ENCODE measurements at places on chromosomes 4 and X.

DNA sequence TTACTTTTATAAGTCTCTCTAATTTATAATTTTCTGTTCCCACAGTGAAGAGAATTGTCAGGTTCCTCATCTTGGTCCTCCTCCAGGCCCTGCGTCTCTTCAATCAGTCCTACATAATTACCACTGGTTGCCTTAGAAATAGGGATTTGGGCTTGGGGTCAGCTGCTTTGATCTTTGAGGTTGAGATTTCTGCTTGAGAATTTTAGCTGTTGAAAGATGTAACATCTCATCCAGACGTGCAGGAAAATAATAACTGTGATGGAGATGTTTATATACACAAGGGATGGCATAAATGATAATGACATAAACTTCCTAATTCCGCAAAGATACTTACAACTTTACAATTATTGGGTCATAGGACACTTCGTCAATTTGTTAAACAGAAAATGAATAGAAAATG, 30.3 kb downstream of the AADAT start:
- no peak overlapping the region for H3K27ac ChIP-seq
- DNase-seq, result no peak
- H3K36me3 ChIP-seq, result peaks cover 3% of the 10 kb centered on the region
- H3K27me3 ChIP-seq, result no peaks in the 10 kb centered on the region
- no peaks in the 10 kb centered on the region for H3K4me1 ChIP-seq
- no peak overlapping the region for H3K4me3 ChIP-seq

DNA sequence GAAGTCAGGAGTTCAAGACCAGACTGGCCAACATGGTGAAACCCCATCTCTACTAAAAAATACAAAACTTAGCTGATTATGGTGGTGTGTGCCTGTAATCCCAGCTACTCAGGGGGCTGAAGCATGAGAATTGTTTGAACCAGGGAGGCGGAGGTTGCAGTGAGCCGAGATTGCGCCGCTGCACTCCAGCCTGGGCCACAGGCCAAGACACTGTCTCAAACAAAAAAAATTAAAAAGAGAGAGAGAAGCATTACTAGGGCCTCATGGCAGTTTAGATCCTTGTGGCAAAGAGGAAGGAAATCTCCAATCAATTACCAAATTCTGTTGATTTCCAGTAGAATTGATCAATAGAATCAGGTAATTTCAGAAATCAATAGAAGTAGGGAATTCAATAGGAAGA, 16.8 kb upstream of the SLC34A2 start:
- no peaks in the 10 kb centered on the region for H3K4me1 ChIP-seq
- H3K27ac ChIP-seq, result no peak overlapping the region
- peaks cover 8% of the 10 kb centered on the region for H3K27me3 ChIP-seq
- no peaks in the 10 kb centered on the region for H3K36me3 ChIP-seq
- H3K4me3 ChIP-seq, result no peak overlapping the region
- DNase-seq, result no peak

GRCh38 chr4:134201216-134202161, at the start of gene PABPC4L:
Gene PABPC4L, minus strand, starts transcription at chr4:134201789. Its CDS starts 770 bp downstream, at chr4:134201019.
- peaks cover 3% of the 10 kb centered on the region for H3K27me3 ChIP-seq
- H3K4me3 ChIP-seq, result peak within 1 kb of the TSS; percentile 82
- H3K27ac ChIP-seq, result peak within 1 kb of the TSS; percentile 14
- H3K4me1 ChIP-seq, result peaks cover 6% of the 10 kb centered on the region
- no peaks in the 10 kb centered on the region for H3K36me3 ChIP-seq
- DNase-seq, result peak; percentile 56

GRCh38 chrX:23845351-23845817, 62.4 kb downstream of the APOO start:
- peaks cover 3% of the 10 kb centered on the region for H3K27me3 ChIP-seq
- H3K36me3 ChIP-seq, result no peaks in the 10 kb centered on the region

- no peaks in the 10 kb centered on the region for H3K27me3 ChIP-seq
- H3K4me1 ChIP-seq, result no peaks in the 10 kb centered on the region
- no peak overlapping the region for H3K4me3 ChIP-seq
- no peak overlapping the region for H3K27ac ChIP-seq
- H3K36me3 ChIP-seq, result no peaks in the 10 kb centered on the region
- DNase-seq, result no peak
Observed at GRCh38 chrX:20718592-20719380, 452.1 kb upstream of the RPS6KA3 start.

DNA sequence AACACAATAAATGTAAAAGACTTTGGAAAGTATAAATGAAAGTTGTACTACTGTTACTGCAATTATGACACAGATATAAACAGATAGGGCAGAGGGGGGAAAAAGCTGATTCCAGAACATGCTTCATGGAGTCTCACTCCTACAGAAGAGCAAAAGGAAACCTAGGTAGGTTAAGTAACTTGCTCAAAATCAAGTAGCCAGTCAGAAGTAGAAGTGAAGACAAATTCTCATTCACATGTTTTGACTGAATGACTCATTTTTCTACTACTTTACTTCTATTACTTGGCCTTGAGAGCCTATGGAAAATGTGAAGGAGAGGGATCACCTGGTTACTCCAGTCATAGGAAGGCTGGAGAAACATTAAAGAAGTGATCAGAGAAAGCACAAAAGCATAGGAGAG, 23.6 kb upstream of the RASGEF1B start:
- no peak overlapping the region for H3K4me3 ChIP-seq
- no peak overlapping the region for H3K27ac ChIP-seq
- DNase-seq, result no peak
- no peaks in the 10 kb centered on the region for H3K36me3 ChIP-seq

GRCh38 chrX:12890467-12890866, 16.0 kb upstream of the TLR8 start:
- no peak overlapping the region for H3K27ac ChIP-seq
- H3K36me3 ChIP-seq, result no peaks in the 10 kb centered on the region
- H3K4me3 ChIP-seq, result no peak overlapping the region
- DNase-seq, result no peak
- H3K4me1 ChIP-seq, result no peaks in the 10 kb centered on the region
- H3K27me3 ChIP-seq, result peaks cover 34% of the 10 kb centered on the region

- H3K4me3 ChIP-seq, result peak overlapping the region; percentile 76
- no peaks in the 10 kb centered on the region for H3K27me3 ChIP-seq
Observed at GRCh38 chr4:2756691-2757350, 685 bp upstream of the TNIP2 start.

DNA sequence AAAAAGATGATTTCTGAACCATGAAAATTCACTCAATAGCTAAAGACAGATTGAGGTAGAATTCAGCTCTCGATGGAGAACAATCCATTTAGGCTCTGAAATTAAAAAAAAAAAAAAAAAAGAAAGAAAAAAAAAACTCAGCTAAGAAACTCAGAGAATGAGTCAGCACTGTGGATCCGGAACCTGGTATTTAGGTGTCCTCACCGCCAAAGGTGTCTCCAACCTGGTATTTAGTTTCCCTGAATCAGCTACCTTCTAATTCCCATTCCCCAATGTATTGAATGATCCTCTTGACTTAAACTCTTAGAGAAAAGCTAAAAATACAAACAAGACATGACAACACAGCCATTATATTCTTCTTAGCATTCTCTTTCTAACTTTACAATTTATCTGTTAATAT, 150.3 kb upstream of the RASGEF1B start:
- H3K4me1 ChIP-seq, result no peaks in the 10 kb centered on the region
- DNase-seq, result no peak
- no peaks in the 10 kb centered on the region for H3K36me3 ChIP-seq
- no peaks in the 10 kb centered on the region for H3K27me3 ChIP-seq

GRCh38 chr4:181989071-181989470, 254.1 kb upstream of the TENM3 start:
- no peaks in the 10 kb centered on the region for H3K36me3 ChIP-seq
- H3K27ac ChIP-seq, result no peak overlapping the region
- H3K4me1 ChIP-seq, result no peaks in the 10 kb centered on the region
- no peak for DNase-seq

DNA sequence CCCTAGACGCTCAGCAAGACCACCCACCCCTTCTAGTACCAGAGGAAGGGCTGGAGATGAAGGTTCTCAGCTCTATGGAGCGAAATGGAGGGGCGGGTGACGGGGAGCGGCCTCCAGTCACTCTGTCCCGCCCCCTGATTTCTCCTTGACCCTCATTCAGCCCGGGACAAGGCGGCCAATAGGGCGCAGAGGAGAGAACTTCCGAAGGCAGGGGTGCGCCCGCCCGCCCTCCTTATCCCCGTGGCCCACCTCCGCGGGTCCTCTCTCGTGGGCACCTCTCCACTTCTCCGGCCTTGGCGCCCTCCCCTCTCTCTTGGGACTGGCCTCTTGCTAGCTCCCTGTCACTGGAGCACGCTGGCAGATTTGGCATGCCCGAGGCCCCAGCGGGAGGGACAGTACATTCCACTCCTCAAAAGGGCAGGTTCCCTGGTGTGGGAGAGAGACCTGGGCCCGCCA, 1.1 kb upstream of the SEPTIN6 start:
- peak; percentile 16 for DNase-seq
- H3K27me3 ChIP-seq, result no peaks in the 10 kb centered on the region
- H3K4me1 ChIP-seq, result peaks cover 9% of the 10 kb centered on the region
- no peaks in the 10 kb centered on the region for H3K36me3 ChIP-seq
- peak overlapping the region; percentile 73 for H3K4me3 ChIP-seq

GRCh38 chrX:109600237-109600651, 24.7 kb downstream of the KCNE5 start:
- no peaks in the 10 kb centered on the region for H3K36me3 ChIP-seq
- H3K27me3 ChIP-seq, result peaks cover 11% of the 10 kb centered on the region
- peak; percentile 6 for DNase-seq

- H3K4me1 ChIP-seq, result peaks cover 2% of the 10 kb centered on the region
- H3K27me3 ChIP-seq, result no peaks in the 10 kb centered on the region
- DNase-seq, result no peak
- no peak overlapping the region for H3K4me3 ChIP-seq
- H3K27ac ChIP-seq, result no peak overlapping the region
- H3K36me3 ChIP-seq, result no peaks in the 10 kb centered on the region
Observed at GRCh38 chr4:145852256-145852839, 86.3 kb downstream of the ZNF827 start.

GRCh38 chrX:106955004-106955772, 35.0 kb downstream of the CLDN2 start:
- H3K4me3 ChIP-seq, result no peak overlapping the region
- H3K36me3 ChIP-seq, result peaks cover 20% of the 10 kb centered on the region
- H3K27me3 ChIP-seq, result no peaks in the 10 kb centered on the region

DNA sequence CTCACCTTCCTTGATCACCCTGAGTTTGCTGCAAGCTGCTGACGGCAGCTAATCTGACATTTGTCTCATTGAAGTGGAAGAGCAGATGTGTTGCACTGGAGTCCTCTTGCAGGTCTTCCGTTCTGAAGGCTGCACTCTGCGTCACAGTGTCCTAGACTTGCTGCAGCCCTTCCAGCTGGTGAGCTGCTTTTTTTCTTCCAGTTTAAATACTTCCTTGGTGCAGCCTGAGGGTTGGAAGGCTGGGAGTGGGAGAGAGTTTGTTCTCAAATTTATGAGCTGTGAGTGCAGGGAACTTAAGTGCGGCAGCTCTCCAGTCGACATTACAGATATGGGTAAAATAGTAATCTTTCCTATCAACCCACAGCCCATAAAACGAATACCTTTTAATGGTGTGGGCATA, 303.6 kb upstream of the FAT1 start:
- H3K4me3 ChIP-seq, result no peak overlapping the region
- peaks cover 1% of the 10 kb centered on the region for H3K4me1 ChIP-seq
- H3K27ac ChIP-seq, result no peak overlapping the region
- DNase-seq, result peak; percentile 33
- no peaks in the 10 kb centered on the region for H3K36me3 ChIP-seq
- no peaks in the 10 kb centered on the region for H3K27me3 ChIP-seq

DNA sequence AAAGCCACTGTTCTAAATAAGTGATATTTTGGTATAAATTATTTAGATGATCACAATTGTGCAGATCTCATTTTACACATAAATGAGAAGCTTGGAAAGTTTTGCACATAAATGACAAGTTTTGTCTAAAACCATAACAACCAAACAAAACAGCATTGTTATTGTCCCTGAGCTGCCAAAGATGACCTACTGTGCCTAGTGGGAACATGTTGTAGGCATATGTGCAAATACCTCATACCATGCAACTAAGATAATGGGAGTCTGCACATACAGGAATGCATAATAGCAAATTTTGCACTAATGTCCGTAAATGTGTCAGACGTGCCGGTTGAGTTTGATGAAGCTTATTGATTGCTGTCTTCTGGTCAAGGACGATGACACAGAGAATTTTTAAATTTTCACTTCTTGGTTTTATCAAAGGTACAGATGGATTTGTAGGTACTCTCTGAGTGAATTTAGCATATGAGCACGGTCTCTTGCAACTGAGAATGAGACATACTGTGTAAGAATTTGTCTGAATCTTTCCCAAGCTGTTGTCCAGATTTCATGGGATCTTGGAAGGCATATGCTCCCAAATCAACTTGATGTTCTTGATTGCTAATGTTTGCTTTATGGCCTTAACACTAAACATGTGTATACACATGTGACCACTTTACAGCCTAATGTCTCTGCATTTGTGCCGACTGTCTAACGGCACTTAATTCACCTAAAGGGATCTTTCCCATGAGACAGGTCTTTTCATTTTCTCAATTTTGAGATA, 1133.5 kb downstream of the FAT4 start:
- no peaks in the 10 kb centered on the region for H3K4me1 ChIP-seq
- H3K36me3 ChIP-seq, result no peaks in the 10 kb centered on the region
- DNase-seq, result peak; percentile 9
- no peaks in the 10 kb centered on the region for H3K27me3 ChIP-seq
- no peak overlapping the region for H3K27ac ChIP-seq
- no peak overlapping the region for H3K4me3 ChIP-seq

- peak within 1 kb of the TSS; percentile 44 for H3K4me3 ChIP-seq
- H3K27ac ChIP-seq, result no peak within 1 kb of the TSS
- H3K36me3 ChIP-seq, result no peaks in the 10 kb centered on the region
- peaks cover 7% of the 10 kb centered on the region for H3K4me1 ChIP-seq
- H3K27me3 ChIP-seq, result peaks cover 30% of the 10 kb centered on the region
Observed at GRCh38 chrX:69503782-69504625, at the start of gene NALF2. Gene NALF2, plus strand, starts transcription at chrX:69504326. Its CDS starts 957 bp downstream, at chrX:69505283.

DNA sequence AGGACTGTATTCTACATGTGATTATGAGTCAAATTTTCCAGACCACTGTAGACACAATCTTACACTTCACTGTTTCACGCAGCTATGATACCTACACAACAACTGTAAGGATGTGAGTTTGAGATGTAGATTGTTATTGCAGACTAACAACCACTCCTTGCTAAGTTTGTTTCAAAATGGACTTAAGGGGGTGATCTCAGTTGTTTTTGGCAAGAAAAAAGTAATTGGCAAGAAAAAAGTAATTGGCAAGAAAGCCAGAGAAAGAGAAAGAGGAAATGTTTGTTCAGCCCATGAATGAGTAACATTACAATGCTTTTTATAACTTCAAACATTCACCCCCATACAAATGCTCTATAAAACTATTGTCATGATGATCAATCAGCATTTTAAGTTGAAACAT, 466.4 kb downstream of the DMD start:
- no peaks in the 10 kb centered on the region for H3K36me3 ChIP-seq
- no peak overlapping the region for H3K27ac ChIP-seq
- H3K27me3 ChIP-seq, result no peaks in the 10 kb centered on the region

- no peak overlapping the region for H3K4me3 ChIP-seq
- DNase-seq, result no peak
- no peaks in the 10 kb centered on the region for H3K36me3 ChIP-seq
- H3K27ac ChIP-seq, result no peak overlapping the region
- H3K27me3 ChIP-seq, result no peaks in the 10 kb centered on the region
- H3K4me1 ChIP-seq, result no peaks in the 10 kb centered on the region
Observed at GRCh38 chrX:67665583-67665982, 121.8 kb downstream of the AR start.

- no peaks in the 10 kb centered on the region for H3K27me3 ChIP-seq
- H3K27ac ChIP-seq, result no peak overlapping the region
- no peaks in the 10 kb centered on the region for H3K4me1 ChIP-seq
- no peak overlapping the region for H3K4me3 ChIP-seq
- no peak for DNase-seq
- no peaks in the 10 kb centered on the region for H3K36me3 ChIP-seq
Observed at GRCh38 chr4:21664355-21664754, 284.2 kb downstream of the KCNIP4 start.
